Liver (tissue), 10 donors: ENCODE measurements at places on chromosomes 13 and 19. TPM values are rescaled to one million over a fixed set of nuclear protein-coding genes. Genes with fewer than 3 reads are reported as not detected.

Gene ZNF865
- 1.8 TPM for total RNA-seq

Gene AZU1
- 0.08 TPM for total RNA-seq

Gene PRKCG
- total RNA-seq, result 0.09 TPM

Gene AMH
- 0.59 TPM for total RNA-seq

- H3K4me3 ChIP-seq, result no peak overlapping the region
- no peak for DNase-seq
- H3K36me3 ChIP-seq, result peaks cover 12% of the 10 kb centered on the region
- H3K27me3 ChIP-seq, result no peaks in the 10 kb centered on the region
- H3K4me1 ChIP-seq, result no peaks in the 10 kb centered on the region
Observed at GRCh38 chr19:33492951-33493350, 28.6 kb downstream of the PEPD start.

- H3K4me3 ChIP-seq, result no peak overlapping the region
- no peak overlapping the region for H3K27ac ChIP-seq
- H3K36me3 ChIP-seq, result no peaks in the 10 kb centered on the region
- no peak for DNase-seq
- peaks cover 13% of the 10 kb centered on the region for H3K4me1 ChIP-seq
Observed at GRCh38 chr13:99990126-99990977, 8.8 kb downstream of the ZIC2 start.

DNA sequence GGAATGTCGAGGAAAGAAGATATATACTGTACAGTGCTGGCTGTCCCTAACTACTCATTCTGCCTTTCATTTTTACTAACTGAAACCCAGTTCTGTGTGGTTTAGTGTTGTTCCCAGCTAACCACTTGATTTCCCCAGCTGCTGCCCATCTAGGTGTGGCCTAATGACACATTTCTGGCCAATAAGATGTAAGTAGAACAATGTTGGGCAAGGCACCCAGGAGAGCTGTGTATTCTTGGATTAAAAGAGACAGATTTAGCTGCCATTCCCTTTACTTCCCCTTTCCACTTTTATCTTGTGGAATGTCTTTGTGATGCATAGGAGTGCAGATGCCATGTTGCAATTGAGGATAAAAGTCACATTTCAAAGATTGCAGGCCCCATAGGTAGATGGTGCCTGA is 28.3 kb upstream of the PCDH9 start:
- no peak overlapping the region for H3K4me3 ChIP-seq
- no peaks in the 10 kb centered on the region for H3K4me1 ChIP-seq
- H3K27me3 ChIP-seq, result no peaks in the 10 kb centered on the region
- H3K36me3 ChIP-seq, result no peaks in the 10 kb centered on the region
- no peak for DNase-seq
- no peak overlapping the region for H3K27ac ChIP-seq

Gene LILRB2
- 4.6 TPM for total RNA-seq

DNA sequence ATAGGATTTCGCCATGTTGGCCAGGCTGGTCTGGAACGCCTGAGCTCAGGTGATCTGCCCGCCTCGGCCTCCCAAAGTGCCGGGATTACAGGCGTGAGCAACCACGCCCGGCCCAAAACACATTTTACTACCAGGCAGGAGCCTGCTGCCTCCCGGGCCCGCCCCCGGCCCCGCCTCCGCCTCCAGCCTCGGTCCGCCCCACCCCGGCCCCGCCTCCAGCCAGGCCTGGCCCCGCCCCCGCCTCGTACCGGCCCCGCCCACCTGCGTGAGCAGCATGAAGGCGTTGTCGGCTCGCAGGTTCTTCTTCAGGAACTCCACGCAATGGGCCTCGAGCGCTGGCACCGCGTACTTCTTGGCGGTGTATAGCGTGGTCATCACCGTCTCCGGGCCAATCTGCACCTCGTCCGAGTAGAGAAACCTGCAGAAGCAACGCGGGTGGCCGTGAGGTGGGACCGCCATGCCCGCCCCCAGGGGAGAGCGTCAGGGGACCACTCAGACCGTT is 22.7 kb downstream of the BTBD2 start:
- H3K36me3 ChIP-seq, result peaks cover 37% of the 10 kb centered on the region
- H3K27ac ChIP-seq, result no peak overlapping the region
- DNase-seq, result no peak
- no peak overlapping the region for H3K4me3 ChIP-seq
- no peaks in the 10 kb centered on the region for H3K4me1 ChIP-seq

DNA sequence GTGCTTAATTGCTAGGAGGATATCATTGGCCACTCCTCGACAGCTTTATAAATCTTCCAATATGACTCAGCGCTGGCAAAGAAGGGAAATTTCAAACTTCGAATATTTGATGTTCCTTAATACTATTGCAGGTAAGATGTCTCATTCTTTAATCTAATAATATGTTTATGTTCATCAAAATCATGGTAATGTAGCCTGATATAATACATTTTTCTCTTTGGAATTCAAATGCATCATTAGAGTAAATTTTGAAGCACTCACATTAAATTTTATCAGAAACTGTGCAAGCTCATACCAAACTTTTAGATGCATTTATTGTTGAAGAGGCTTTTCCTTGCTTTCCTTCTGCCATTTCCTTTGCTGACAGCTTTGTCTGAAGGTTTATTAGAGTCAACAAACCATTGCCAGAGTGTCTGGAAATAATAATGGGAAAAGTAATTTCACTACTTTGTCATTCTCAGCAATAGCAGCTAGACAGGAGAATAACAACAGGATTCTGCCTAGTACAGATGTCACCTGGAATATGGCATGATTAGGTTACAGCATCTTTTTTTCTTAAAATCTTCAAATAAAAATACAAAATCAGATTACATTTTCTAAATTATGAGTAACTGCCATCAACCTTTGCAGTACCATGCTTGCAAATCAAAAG is 78.6 kb upstream of the MAB21L1 start:
- no peak overlapping the region for H3K27ac ChIP-seq
- DNase-seq, result no peak

DNA sequence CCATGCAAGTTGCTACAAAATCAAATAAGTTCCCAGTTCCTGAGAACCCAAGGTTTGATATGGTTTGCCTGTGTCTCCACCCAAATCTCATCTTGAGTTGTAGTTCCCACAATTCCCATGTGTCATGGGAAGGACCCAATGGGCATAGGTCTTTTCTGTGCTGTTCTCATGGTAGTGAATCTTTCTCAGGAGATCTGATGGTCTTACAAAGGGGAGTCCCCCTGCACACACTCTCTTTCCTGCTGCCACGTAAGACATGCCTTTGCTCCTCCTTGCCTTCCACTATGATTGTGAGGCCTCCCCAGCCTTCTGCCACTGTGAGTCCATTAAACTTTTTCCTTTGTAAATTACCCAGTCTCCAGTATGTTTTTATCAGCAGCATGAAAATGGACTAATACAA is 28.5 kb upstream of the TSHZ3 start:
- no peaks in the 10 kb centered on the region for H3K4me1 ChIP-seq
- no peaks in the 10 kb centered on the region for H3K27me3 ChIP-seq
- no peak for DNase-seq
- H3K27ac ChIP-seq, result no peak overlapping the region

Gene TDRD3
- 15.8 TPM for total RNA-seq
